ENCODE measurements at places on chromosomes 4 and X. TPM values are rescaled to one million over a fixed set of nuclear protein-coding genes. Genes with fewer than 3 reads are reported as not detected.

The UCP1 gene
- total RNA-seq = not detected

The NPNT gene
- 49.9 TPM for total RNA-seq

The MTMR8 gene
- total RNA-seq = 2.9 TPM

The BANK1 gene
- 1.1 TPM for total RNA-seq

The COL4A6 gene
- total RNA-seq = 143 TPM

The F9 gene
- not detected for total RNA-seq

Measured in esophagus muscularis mucosa (tissue), 4 donors.